ENCODE measurements at places on chromosomes 11 and 22.

DNA sequence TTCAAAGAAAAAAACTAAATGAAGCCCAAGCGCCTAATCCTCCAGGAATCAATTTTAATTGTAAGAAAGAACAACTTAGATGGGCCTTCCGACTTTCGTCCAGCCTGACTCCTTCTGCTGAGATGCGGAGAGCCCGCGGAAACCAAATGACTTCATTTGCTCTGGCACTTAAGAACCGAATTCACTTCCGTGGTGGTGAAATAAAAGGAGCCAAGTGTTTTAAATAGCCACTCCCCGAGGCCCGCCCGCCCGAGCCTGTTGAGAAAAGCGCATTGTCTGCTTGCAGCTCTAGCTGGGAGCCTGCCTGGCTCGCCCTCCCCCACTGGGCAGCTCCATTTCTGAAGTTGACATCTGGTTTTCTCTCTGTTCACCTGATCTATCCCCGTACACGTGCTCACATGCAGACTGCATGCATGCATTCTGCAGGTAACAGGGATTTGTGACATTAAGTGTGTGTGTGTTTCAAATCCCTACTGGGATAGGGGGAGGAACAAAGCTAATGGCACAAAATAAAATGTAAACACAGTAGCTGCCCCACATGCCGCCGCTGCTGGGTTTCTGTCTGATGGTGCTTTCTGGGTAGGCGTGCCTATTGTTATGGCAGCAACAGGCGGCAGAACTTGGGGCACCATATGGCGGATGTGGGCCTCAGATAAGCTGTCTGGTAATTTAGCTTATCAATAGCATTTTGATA lies 6.2 kb downstream of the TEAD1 start:
- DNase-seq = peak; percentile 5

DNA sequence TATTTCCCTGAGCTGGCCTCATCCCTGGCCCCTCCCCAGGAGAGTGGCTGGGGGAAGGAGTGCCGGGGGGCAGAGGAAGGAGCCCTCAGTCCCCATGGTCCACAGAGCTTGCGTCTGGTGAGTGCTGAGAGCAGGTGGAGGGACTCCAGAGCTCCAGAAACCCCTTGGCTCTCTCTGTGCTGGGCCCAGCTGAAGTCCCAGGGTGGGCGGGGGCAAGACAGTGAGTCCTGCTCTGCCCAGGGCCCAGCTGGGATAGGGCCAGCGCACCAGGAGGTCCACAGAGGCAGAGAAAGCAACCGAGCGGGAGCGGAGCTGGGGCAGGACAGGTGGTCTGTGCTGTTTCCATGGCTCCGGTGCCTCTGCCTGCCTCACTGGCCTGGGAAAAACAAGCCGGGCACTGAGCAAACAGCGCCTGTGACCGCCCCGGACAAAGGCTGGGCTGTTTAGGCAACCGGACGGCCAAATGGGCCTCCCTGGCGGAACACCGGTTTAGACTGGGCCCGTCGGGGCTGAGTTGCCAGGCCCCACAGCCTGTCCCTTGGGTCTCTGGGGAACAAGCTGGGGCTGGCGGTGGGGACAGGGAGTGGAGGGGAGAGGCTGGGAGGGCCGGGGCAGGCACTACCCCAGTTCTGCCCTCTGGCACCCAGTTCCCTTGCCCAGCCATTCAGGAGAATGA lies 34.1 kb upstream of the WNT7B start:
- DNase-seq = no peak

GRCh38 chr11:35166369-35167360 lies 27.7 kb downstream of the CD44 start:
- DNase-seq = peak; percentile 68

GRCh38 chr22:35099883-35100282 lies 33.9 kb downstream of the ISX start:
- no peak for DNase-seq

DNA sequence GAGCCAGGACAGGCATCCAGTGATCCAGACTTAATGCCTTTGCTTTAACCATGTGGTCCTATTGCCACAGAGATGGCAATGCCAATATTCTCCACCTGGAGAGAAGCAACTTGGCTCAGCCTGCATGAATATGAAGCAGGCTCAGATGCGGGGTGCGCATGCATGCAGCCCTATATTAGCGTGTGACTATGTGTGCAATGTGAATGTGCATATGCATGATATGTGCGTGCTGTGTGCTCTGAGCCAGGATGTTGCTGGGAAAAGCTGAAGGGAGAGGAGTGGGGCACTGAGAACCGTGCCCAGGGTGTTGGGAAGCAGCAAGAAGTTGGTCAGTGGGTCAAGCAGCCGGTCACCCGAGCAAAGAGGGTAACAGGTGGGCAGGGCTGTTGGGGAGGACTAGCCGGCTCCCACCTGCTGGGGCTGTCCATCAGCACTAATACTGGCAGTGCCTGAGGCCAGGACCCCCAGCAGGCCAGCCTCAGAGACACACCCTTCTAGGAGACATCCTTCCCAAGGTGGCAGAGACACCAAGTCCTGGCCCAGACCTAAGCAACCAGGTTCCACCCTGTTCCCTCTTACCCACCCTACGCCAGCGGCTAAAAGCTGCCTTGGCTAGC lies 24.8 kb upstream of the MYOD1 start:
- DNase-seq = no peak

- DNase-seq = no peak
These were observed 156.0 kb upstream of the CADM1 start for GRCh38 chr11:115660030-115660805.

DNA sequence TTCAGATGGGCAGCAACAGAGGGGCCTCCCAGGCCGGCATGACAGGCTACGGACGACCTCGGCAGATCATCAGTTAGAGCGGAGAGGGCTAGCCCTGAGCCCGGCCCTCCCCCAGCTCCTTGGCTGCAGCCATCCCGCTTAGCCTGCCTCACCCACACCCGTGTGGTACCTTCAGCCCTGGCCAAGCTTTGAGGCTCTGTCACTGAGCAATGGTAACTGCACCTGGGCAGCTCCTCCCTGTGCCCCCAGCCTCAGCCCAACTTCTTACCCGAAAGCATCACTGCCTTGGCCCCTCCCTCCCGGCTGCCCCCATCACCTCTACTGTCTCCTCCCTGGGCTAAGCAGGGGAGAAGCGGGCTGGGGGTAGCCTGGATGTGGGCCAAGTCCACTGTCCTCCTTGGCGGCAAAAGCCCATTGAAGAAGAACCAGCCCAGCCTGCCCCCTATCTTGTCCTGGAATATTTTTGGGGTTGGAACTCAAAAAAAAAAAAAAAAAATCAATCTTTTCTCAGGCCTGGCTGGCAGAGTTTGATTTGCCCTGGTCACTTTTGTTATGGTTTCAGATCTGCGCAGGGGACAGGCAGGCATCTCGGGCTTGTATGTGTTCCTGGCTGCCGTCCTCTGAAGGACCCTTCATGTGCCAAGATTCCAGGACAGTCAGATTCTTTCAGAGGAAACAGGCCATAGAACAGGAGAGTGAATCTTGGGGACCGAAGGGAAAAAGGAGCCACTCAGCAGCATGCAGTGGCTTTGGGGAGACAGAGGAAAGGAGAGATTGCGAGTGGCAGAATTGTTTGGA lies 5.3 kb downstream of the TAGLN start:
- DNase-seq = no peak

DNA sequence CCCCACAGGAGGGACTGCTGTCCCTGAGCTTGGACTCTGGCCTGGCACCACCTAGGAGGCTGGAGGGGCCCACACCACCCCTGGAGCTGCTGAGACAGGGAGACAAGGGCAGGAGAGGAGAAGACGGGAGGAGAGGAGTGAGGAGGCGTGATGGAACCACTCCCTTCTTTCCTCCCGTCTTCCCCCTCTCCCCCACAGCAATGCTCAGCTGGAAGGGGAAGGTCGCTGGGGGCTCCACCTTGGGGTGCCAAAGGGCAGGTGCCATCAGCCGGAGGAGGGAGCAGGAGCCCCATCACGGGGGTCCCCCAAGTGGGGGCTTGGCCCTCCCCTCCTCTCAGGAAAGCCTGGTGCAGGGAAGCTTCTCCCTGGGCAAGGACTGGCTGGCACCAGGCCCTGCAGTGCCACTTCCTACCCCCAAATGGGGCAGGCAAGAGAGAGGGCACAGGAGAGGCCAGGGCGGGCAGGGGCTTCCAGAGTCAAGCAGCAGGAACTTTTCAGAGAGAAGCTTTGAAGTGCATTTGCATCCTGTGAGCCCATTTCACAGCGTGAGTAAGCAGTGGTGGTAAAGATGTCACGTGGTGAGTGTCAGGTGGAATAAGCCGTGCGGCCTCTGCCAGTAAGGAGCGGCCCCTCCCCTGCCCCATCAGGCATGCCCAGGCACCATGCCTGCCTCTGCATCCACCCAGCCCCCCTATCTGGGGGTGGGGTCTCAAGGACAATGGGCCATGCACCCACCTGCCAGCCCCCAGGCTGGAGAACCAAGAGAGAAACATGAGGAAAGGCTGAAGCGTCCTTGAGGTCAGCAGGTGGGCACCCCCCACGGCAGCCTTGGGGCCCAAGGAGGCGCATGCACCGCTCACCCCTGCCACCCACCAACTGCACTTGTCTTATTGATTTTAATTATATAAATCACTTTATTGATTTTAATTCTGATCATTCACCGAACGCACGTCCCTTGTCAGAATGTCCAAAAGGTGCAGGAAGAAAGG lies 4.9 kb downstream of the IGF2 start:
- DNase-seq = no peak

- DNase-seq = peak; percentile 58
These were observed 11.5 kb downstream of the P2RX3 start for GRCh38 chr11:57349491-57350274.

GRCh38 chr11:91804042-91804441 lies 420.6 kb upstream of the FAT3 start:
- no peak for DNase-seq

GRCh38 chr22:27011133-27011532 lies 353.7 kb downstream of the MIAT start:
- no peak for DNase-seq

- no peak for DNase-seq
These were observed 36.4 kb upstream of the BID start for GRCh38 chr22:17810570-17811116.
